IPS DF 6.9 (cell line): ENCODE measurements at places on chromosomes 6 and 20.

DNA sequence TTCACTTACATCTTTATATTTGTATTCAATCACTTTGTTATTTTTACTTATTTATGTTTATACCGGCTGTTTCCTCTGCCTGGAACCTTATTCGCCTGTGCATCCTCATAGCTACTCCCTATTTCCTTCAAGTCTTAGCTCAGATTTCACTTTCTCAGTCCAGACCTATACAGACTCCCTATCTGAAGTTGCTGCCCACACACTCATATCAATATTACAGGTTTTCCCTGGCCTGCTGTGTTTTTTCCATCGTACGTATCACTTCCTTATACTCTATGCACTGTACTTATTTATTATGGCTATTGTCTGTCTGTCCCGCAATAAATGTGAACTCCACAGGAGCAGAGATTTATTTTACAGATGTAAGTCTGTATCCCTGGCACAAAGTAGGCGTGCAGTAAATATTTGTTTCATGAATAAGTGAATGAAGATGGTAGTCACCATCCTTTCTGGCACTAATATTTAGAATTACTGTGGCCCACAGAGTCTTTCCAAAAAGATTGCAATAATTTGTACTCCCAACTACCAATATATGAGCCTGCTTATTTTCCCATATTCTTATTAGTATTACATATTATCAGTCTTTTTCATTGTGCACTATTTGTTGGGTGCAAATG is 64.9 kb downstream of the TNFAIP3 start:
- no peak for DNase-seq

DNA sequence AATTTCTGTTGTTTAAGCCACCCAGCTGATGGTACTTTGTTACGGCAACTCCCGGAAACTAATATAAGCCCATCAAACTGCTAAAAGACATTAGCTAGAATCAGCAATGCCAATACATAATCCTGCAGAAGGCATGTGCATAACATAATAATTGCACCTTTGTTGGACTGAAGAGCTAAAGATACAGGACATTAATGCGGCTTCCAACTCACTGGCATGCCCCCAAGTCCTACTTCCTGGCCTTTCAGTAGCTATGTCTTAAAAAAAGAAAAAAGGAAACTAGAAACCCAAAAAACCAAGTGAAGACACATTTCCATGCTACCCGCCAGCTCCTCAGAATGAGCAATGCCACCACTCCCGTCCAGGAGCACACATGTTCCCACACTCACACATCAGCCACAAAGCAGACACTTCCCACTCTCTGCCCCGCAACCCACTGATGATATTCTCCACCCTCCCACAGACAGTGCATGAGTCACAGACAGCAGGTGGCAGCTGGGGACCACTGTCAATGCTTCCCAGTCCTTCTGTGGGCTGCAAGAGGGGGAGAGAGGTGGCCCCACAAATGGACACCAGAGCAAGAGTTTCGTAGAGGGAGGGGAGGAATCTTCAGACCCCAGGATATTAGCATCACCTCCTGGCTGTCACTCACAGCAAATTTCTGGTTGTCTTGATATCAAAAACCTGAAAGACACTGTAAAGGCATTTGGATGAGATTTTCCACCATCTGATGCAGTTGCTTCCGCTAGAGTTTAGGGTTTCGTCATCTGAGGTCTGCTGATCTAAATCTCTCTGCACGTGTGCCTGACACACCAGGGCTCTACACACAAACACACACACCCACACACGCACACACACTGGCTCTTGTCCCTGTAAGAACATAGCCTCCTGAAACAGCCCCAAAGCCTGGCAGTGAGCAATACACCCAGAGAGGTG is 32.8 kb downstream of the GFOD1 start:
- no peak for DNase-seq

DNA sequence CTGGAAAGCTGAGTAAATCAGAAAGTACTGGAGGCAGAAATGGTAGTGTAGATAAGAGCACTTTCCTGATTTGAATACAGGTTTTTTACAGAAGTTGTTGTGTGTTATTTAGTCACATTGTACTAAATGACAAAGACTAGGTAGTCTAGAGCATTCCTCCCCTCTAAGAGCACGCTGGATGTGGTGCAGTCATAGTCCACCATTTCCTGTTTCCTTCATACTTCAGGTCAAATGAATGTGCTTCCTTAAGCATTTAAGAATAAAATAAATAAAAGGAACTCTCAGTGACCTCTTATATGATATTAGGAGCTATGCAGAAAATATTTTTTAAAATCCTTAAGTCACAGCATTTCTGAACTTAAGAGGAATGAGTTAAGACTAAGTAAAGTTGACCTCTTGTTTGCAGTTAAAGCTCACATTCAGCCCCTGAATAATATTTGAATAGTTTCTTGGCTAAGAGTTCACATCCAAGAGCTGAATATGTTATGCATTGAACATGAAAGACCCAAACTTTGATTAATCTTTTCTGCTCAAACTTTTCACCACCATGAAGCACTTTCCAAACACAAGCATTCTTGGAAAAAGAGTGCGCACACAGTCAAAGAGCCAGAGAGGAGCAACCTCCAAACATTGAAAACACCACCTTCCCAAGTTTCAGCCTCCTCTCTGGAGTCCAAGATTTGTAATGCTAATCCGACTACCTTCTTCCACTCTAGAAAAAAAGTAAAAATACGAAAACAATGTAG is 53.4 kb upstream of the TMEM30A start:
- DNase-seq = no peak

GRCh38 chr6:165556116-165556843 is 106.8 kb downstream of the PDE10A start:
- no peak for DNase-seq
